ENCODE measurements at places on chromosomes 6 and 20.

GRCh38 chr20:17938871-17939619 lies 29.5 kb downstream of the SNX5 start:
- no peak for DNase-seq

- no peak for DNase-seq
Measured at GRCh38 chr6:116217069-116217468, 36.8 kb downstream of the TSPYL4 start.

- DNase-seq = no peak
Measured at GRCh38 chr6:14681699-14682487, 564.0 kb upstream of the JARID2 start.

GRCh38 chr20:39009348-39009747 lies 47.2 kb downstream of the DHX35 start:
- no peak for DNase-seq

DNA sequence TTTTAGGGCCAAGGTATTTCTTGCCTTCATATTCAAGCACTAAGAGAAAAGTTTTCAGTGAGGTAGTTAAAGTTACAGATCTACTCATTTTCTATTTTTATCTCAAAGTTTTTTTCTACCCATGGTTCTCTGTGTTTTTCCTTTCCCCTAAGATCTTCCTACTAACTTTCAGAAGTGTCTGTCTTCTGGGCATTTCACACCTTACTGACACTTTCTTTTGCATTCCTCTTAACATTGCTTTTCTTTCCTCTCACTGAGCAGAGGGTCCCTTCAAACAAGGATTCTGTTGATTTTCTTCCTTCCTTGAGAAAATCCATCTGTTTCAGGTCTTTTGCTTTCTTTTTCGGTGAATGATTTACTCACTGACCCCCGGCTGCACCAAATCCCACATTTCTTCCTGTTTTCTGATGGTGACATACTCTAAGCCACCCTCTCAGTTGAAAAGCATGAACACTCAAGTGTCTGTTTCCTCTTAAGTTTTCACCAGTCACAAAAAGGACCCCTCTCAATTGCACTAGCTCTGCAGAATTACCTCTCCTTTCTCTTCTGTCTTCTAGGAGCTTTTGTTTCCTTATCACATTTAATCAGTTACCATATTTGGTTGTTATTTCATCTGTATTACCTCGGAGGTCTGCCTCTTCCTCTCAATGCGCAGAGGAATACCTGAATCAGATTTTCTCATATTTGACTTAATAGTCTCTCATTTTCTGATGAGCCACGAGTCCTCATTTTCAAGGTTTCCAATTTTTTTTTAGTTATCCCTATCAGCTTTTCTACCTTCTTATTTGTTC lies 73.5 kb upstream of the RNF217 start:
- DNase-seq = no peak

DNA sequence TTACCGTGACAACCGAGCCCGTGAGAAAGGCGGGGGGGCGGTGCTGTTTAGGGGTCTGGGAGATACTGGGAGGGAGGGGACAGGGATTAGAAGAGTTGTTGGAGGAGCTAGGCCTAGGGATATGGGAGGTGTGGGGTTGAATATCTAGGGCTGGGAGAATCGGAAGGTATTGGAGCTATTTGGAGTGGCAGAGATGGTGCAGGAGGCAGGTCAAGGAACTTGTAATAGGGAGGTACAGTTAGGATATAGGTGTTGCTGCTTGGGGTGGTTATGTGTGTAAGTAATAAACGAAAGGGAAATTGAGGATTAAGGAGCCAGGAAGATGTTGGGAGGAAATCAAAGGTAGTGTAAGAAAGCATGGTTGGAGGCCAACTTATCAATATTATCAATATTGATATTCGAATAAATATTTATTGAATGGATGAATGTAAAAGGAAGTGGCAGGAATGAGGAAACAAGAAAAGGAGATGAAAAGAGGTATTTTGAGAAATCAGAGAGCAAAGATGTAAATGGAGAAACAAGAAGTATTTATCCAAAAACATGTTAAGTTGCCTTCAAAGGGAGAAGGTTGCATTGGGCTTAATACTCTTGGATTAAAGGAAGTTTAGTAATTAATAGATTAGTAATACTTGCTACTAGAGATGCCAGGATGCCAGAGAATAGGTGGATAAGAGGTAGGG lies 602 bp downstream of the PPP1R11 start:
- peak; percentile 94 for DNase-seq

DNA sequence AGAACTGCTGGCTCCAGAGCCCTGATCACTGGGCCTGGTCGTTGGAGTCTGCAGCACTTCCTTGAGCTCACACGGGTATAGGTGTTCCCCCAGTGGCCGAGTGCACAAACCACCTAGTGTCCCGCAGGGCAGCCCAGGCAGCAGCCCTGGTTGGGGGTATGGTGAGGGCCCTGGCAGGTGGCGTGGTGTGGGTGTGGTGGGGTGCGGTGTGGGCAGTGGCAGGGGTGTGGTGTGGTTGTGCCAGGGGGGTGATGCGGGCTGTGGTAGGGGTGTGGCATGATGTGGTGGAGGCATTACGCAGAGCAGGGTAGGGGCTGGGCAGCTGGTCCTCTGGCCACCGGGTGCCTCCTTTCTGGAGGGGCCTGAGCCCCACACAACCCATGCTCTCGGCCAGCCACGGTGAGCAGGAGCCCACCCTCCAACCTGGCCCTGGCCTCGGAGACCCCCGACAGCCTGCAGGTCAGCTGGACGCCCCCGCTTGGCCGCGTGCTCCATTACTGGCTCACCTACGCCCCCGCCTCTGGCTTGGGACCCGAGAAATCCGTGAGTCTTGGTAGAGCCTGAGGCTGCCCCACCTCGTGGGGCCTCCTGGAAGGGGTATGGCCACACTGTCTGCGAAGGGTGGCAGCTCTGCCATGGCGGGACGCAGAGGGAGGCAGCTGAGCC lies 20.5 kb downstream of the COL20A1 start:
- DNase-seq = no peak

DNA sequence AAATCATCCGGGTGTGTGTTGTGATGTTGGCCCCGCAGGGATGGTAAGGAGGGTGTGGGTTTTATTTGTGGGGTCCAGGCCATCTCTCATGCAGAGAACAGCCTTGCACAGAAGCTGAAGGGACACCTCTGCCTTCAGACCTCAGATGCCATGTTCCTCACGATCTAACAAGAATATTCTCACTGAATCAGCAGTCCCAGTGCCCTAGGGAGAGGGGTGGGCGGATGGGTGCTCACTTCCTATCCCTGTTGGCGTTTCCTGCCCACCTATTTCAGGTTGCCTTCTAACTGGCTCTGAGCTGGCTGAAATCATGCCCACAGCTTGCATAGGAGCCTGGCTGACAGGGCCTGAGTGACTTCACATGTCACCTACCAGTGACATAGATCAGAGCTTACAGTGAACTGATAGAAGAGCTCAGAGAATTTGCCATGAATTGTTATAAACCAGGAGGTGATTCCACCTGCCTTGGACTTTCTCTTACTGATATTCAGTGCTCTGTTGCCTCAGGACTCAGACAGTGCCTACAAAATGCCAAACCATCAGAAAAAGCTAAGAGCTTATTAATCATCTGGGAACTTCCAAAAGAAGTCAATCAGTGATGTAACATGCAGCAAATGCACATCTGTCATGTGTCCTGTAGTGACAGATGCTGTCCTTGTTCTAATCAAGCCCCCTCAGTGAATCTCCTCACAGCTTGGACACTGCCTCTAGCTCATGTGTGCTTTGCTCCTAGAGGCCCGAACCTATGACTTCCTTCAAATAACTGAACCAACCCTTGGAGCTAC lies 285.8 kb upstream of the PRND start:
- DNase-seq = no peak

- DNase-seq = no peak
Measured at GRCh38 chr20:39195582-39196021, 233.5 kb downstream of the DHX35 start.

- DNase-seq = no peak
Measured at GRCh38 chr6:165925474-165926156, 242.0 kb downstream of the TBXT start.

- no peak for DNase-seq
Measured at GRCh38 chr6:122998403-122998975, 2.5 kb downstream of the CLVS2 start.

GRCh38 chr6:117918454-117918853 lies 11.4 kb downstream of the SLC35F1 start:
- DNase-seq = no peak

- no peak for DNase-seq
Measured at GRCh38 chr6:151027295-151027747, 161.8 kb downstream of the MTHFD1L start.

DNA sequence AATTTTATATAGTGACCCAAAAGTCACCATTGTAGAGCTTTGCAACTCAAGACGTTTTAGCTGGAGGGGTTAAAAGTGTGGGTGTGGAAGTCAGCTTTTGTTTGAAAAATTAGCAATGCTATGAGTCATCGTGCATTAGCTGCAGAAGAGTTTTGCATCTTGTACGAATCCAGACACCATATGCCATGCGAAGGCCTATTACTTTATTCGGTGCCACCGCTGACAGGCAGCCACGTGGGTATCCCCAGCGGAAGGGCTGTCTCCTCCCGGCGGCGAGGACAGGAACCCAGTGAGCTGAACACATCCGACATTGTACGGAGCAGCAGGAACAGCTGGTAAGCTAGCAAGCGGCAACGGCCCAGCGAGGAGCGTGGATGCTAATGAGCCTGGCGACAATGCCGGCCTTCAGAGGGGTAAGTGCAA lies 84.4 kb downstream of the INSM1 start:
- no peak for DNase-seq

GRCh38 chr6:156169371-156169770 lies 607.8 kb upstream of the ARID1B start:
- no peak for DNase-seq

- DNase-seq = no peak
Measured at GRCh38 chr6:119493980-119494379, 144.4 kb upstream of the MAN1A1 start.

DNA sequence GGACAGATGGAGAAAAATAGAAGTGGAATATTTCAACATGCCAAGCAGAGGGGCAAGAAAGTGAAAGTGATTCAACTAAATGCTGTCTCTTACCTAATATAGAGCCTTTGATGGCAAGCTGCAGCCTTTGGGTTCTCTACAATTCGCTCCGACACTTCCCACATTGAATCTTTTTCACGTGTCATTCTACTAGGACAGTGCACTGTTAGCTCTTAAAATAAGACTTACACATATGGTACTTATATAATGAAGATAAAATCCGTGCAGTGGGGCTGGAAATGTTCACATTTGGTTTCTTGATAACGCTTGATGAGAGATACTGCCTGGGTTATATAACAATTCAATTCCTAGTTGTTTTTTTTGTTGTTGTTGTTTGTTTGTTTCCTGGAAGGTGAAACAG lies 502.4 kb downstream of the LMBRD1 start:
- no peak for DNase-seq

GRCh38 chr20:38167851-38168760 lies 3.0 kb upstream of the TGM2 start:
- peak; percentile 91 for DNase-seq

GRCh38 chr6:2480267-2480966 lies 235.0 kb upstream of the GMDS start:
- DNase-seq = no peak

- no peak for DNase-seq
Measured at GRCh38 chr6:144252259-144252658, 32.9 kb upstream of the UTRN start.

DNA sequence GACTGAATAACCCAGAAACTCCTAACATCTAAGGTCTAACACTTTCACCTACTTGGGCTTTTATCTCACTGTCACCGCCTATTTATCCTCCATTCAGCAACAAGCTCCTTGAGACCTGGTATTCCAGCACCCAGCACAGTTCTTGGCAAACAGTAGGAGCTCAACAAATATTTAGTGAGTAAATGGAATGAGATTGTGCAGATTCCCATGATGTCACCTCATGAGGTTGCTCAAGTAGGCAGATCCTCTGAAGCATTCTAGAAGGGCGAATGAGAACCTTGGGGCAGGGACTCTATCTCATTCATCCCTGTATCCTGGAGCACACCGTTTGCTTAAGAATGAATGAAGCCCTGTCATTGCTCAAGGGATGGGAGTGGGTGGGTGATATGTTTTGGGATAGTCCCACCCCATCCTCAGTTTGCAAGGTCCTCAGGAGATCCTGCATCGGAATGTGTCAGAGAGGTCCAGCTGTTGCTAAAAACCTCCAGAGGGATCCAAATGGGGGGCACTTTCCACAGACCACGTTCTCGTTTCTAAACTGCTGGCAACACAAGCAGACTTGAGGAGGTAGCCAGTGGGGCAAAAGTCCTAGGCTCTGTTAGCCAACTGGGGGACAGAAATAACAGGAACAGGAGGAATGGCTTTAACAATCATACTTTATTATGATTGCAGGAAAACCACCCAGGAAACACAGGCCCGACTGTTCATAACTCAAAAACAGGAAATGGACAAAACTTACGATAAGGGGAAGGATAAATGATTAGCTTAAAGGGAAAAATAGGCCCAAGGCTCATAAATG lies 42.0 kb downstream of the EDN1 start:
- no peak for DNase-seq

DNA sequence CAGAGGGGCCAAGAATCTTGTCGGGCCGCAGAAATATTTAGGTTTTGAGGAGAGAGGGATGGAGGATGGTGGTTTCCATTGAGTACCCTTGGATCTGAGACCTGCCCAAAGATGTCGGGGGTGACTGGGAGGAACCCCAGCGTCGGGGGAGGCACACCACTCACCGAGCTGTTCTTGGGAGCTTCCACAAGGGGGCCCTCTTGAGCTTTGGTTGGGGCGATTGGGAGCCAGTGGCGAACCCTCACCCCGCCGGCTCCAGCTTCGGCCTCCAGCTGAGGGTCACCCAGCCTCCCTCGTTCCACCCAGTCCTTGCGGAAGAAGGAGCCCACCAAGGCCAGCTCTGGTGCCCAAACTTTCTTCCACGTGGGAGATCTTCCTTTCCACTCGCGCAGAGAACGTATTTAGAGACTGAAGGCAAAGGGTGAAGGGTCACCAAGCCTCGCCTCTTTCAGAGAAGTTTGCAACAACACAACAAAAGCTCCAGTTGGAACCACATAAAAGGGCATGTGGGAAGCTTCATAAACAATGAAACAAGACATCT lies 33.6 kb downstream of the APCDD1L start:
- DNase-seq = no peak

DNA sequence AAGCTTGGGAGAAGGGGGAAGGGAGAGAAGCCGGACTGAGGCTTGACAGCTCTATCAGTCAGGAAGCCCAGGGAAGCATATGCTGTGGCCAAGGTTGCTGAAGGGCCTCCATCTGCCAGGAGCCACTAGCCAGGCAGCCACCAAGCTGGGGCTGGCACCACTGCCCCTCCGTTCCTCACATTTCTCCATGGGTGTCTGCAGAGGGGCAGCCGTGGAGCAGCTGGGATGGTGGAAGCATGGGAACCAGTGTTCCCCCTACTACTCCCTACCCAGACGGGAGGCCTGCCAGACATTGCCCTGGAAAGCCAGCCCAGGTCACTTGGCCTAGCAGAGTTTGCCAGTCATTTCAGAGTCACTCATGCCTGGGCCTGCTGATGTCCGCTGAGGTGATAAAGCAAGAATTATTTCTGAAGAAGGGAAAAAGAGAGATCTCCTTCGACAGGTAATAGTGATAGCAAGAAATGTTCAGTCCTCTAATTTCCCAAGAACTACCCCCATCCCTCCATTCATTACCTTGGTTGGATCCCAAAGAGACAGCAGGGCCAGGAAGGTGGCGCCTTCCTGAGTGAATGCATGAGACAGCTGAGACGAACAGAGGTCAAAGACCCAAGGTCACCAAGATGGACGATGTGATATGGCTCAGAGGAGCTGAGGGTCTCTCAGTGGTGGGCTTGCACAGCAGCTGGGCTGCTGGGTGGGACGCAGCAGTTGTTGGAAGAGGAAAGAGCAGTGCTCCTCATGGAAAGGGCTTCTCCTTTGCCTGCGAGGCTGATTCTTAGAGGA lies 21.9 kb downstream of the SNPH start:
- DNase-seq = no peak
